Progenitor cell of endocrine pancreas (in vitro differentiated cells): ENCODE measurements at places on chromosomes 2 and 18. TPM values are rescaled to one million over a fixed set of nuclear protein-coding genes. Genes with fewer than 3 reads are reported as not detected.

DNA sequence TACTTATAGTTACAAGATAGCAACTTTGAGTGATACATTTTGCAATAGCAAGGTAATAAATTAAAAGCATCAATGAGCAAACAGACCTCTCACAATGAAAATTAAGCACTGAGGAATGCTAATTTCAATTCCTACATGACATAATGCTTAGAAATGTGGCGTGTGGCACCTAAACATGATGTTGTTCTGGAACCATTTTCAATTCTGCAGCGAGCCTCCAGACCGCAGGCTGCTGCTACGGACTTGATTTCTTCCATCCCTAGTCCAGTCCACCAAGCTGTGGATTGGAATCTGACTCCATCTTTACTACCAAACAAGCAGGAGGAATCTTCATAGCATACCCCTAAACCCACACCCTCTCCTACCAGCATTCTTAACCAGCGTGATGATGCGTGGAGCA, 58.7 kb upstream of the ZNF397 start:
- no peaks in the 10 kb centered on the region for H3K27me3 ChIP-seq
- H3K27ac ChIP-seq, result no peak overlapping the region
- H3K36me3 ChIP-seq, result no peaks in the 10 kb centered on the region
- no peaks in the 10 kb centered on the region for H3K4me1 ChIP-seq
- H3K4me3 ChIP-seq, result no peak overlapping the region

GRCh38 chr2:239893236-239893515, 132.0 kb downstream of the NDUFA10 start:
- no peak overlapping the region for H3K4me3 ChIP-seq
- no peak overlapping the region for H3K27ac ChIP-seq
- no peaks in the 10 kb centered on the region for H3K4me1 ChIP-seq
- H3K36me3 ChIP-seq, result no peaks in the 10 kb centered on the region
- peaks cover 27% of the 10 kb centered on the region for H3K27me3 ChIP-seq

DNA sequence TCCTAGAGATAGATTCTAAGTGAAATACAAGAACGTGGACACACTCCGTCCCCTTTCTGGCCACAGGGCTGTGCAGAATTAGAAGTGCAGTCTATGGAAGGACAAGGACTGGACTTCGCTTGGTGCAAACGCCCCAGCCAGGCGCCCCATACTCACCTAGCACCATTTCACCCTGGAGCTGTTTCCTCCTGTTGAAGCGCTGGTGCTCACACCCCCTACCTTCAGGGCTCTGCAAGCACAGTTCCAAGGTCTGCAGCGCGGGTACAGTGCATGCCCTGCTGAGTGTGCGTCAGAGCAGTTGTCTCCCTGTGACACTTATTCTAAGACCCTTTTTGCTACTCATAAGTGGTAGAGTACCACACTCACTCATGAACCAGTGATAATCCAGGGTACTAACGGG, 3.0 kb downstream of the HPCAL1 start:
- H3K36me3 ChIP-seq, result no peaks in the 10 kb centered on the region
- H3K4me3 ChIP-seq, result peak overlapping the region; percentile 41
- H3K27me3 ChIP-seq, result peaks cover 45% of the 10 kb centered on the region
- DNase-seq, result no peak
- H3K27ac ChIP-seq, result no peak overlapping the region

- H3K4me1 ChIP-seq, result peaks cover 27% of the 10 kb centered on the region
- no peak overlapping the region for H3K4me3 ChIP-seq
- H3K27me3 ChIP-seq, result no peaks in the 10 kb centered on the region
- DNase-seq, result no peak
- H3K27ac ChIP-seq, result peak overlapping the region; percentile 91
These were observed 162.3 kb downstream of the PHLPP1 start for GRCh38 chr18:62877411-62878221.

DNA sequence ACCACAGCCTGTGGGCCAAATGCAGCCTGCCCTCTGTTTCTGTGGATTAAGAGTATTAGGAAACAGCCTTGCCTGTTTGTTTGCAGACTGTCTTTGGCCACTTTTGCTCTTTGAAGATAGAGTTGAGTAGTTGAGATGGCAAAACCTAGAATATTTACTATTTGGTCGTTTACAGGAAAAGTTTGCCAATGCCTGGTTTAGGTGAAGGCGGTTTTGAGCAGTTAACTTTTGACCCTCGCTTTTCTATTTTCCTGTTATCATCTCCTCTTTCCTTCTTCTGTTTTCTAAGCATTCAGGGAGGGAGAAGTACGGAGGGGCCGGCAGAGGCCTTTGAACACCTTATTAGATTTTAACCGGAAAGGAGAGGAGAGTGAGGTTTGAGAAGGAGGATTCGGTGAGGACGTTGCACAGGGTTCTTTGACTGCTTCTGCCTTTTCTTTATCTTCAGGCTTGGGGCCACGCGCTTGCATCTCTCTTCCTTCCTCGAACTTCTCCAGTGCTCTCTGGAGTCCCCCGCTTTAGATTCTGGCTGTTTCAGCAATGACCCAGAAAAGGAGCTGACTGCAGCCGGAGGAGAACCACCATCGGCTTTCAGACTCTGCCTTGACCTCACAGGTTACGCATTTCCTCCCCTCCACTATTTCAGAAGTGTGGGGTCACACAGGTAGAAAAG, 39.2 kb downstream of the IL1R2 start:
- H3K4me3 ChIP-seq, result no peak overlapping the region
- no peaks in the 10 kb centered on the region for H3K36me3 ChIP-seq
- H3K4me1 ChIP-seq, result peaks cover 14% of the 10 kb centered on the region
- no peaks in the 10 kb centered on the region for H3K27me3 ChIP-seq
- peak overlapping the region; percentile 72 for H3K27ac ChIP-seq

DNA sequence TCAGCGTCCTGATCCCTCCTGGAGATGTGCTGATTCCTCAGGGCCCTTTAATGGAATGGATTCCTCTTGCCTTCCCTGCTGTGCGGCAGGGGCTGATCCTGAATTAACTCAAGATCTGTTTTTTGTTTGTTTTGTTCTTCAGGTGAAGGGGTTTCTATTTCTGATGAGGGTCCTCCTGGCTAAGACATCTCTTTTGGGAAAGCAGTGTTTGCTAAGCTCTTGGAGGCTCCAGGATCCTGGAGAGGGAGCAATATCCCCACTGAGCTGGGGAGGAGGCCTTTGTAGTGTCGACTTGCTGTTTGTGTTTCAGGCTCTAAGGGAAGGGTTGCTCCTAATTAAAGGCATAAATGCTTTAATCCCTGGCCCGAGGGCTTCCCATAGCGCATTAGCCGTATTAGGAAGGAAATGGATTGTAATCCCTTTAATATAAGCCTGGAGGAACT, 65.3 kb upstream of the FOXI3 start:
- no peak for DNase-seq
- no peak overlapping the region for H3K4me3 ChIP-seq
- H3K36me3 ChIP-seq, result no peaks in the 10 kb centered on the region
- no peak overlapping the region for H3K27ac ChIP-seq
- peaks cover 12% of the 10 kb centered on the region for H3K27me3 ChIP-seq

DNA sequence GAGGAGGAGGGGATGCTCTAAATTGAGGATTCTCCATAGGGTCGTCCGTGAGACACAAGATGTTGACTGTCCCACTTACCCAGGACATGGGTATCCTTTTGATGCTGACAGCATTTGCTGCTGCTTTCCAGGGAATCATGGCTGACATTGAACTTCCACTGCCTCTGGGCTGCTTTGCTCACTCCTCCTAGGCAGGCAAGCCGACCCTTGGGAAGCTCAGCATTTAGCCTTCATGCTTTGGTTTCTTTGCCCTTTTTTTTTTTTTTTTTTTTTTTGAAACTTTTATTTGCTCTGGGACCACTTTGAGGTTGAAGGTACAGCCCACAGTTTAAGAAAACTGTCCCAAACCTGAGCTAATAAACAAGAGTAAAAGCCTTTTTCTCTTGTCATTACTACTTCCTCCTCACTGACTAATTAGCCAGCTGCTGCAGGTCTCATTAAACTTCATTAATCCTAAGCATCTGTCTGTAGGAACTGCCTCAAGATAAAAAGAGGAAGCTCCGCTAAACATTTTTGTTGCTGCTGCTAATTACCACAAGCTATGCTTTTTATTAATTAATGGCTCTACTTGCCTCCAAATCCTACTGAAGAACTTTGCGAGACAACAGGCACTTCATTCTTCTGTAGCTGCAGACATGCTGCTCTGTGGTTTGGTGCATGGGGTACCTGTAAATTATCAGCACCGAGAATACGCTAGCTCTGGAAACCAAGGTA, 125.4 kb downstream of the SPTBN1 start:
- H3K4me3 ChIP-seq, result no peak overlapping the region
- peaks cover 76% of the 10 kb centered on the region for H3K4me1 ChIP-seq
- no peaks in the 10 kb centered on the region for H3K27me3 ChIP-seq
- H3K27ac ChIP-seq, result peak overlapping the region; percentile 31
- peaks cover 5% of the 10 kb centered on the region for H3K36me3 ChIP-seq

DNA sequence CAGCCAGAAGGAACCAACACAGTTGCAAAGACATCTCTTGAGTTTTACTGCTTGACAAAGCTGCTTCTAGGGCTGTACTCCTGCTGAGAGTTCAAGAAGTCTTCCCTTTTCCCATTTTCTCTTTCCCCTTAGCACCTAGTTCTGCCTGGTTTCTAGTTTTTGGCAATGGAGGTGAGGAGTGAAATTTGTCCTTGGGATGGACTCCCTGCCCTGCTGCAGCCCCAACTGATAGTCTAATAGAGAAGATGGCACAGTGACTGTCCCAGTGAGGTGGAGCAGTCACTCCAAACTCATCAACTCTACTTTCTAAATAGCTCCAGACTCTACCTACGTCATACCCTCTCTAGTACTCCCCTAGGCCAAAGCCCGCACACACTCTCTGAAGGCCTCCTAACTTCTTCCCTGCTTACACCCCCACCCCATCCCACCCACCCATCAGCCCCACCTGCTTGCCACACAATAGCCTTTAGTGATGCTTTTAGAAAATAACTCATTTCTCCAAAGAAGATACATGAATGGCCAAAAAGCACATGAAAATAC, 164.4 kb downstream of the DDX1 start:
- no peak overlapping the region for H3K27ac ChIP-seq
- H3K27me3 ChIP-seq, result peaks cover 56% of the 10 kb centered on the region
- no peaks in the 10 kb centered on the region for H3K36me3 ChIP-seq

DNA sequence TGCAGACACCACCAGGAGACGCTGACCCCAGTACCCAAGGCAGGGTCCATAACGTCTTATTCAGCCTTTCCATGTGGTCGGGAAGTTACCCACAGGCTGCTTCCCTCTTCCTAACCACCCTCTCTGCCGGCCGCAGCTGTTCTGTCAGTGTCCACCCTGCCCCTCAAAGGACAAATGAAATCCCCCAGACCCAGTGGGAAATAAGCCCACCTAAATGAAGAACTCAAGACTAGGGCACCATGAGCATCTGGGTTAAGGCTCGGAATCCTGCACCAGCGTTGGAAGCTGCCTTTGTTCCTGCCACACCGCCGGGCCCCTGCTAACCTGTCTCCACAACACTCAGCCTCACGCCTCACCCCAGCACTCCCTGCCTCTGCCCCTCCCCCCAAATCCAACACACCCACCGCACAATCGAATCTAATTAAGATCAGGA, 21.7 kb downstream of the BCL11A start:
- no peak for DNase-seq
- peak overlapping the region; percentile 63 for H3K4me3 ChIP-seq
- H3K27ac ChIP-seq, result peak overlapping the region; percentile 87
- peaks cover 86% of the 10 kb centered on the region for H3K4me1 ChIP-seq
- peaks cover 13% of the 10 kb centered on the region for H3K36me3 ChIP-seq

GRCh38 chr2:218648088-218648786, 11.2 kb downstream of the ZNF142 start:
- H3K36me3 ChIP-seq, result peaks cover 7% of the 10 kb centered on the region
- no peak overlapping the region for H3K4me3 ChIP-seq
- no peak for DNase-seq
- H3K4me1 ChIP-seq, result no peaks in the 10 kb centered on the region
- H3K27ac ChIP-seq, result no peak overlapping the region

- no peaks in the 10 kb centered on the region for H3K4me1 ChIP-seq
- no peak overlapping the region for H3K4me3 ChIP-seq
- DNase-seq, result no peak
These were observed 140.1 kb upstream of the B3GNT2 start for GRCh38 chr2:62055724-62056336.

DNA sequence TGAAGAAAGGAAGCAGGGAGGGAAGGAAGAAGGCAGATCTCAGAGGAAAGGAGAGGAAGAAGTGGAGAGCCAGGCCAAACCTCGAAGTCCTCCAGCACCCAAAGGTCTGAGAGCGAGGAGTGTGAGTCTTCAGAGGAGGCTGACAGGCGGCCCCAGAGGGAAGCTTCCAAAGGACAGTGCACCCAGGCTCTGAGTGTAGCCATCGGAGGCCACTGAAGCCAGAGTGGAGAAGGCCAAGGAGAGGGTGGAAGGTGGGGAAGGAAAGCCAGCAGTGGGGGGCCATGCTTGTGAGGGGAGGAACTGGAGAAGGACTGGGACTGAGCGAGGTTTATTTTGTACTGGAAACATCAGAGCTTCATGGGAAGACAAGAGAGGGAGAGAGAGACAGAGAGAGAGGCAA, 6.0 kb downstream of the ATP6V1B1 start:
- no peak overlapping the region for H3K4me3 ChIP-seq
- peaks cover 64% of the 10 kb centered on the region for H3K27me3 ChIP-seq
- H3K36me3 ChIP-seq, result no peaks in the 10 kb centered on the region
- no peak for DNase-seq

DNA sequence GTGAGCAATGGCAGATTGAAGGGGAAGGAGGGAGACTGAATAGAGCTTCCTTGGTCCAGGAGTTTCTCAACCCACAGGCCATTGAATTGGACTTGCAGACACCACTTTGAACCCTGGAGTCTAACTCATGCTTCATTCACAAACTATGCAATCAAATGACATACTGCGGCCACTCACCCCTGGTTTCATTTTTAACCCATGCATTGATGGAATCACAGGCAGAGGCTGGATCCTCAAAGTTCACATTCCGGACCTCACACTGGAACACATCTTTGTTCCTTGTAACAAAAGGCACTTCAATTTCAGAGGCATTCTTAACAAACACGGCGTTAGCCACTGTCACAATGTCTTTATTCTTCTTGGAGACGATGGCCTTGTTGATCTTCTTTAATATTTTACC, 40.7 kb downstream of the MRPL44 start:
- peaks cover 2% of the 10 kb centered on the region for H3K36me3 ChIP-seq
- H3K27ac ChIP-seq, result no peak overlapping the region
- no peaks in the 10 kb centered on the region for H3K4me1 ChIP-seq

DNA sequence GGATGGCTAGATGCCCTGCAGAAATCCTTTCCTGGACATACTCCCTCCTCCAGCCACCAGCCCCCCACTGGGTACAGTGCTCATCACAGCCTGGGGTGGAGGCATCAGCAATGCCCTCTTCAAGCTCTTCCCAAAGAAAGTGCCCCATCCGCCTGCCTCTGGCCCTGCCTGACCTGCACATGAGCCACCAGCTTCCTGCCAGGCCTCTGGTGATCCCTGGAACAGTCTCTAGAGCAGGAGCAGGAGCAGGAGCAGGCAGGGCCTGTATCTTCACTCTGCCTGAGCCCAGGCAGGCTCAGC, 54.1 kb upstream of the CAB39 start:
- no peak overlapping the region for H3K27ac ChIP-seq
- H3K4me3 ChIP-seq, result no peak overlapping the region
- H3K36me3 ChIP-seq, result no peaks in the 10 kb centered on the region
- peaks cover 5% of the 10 kb centered on the region for H3K27me3 ChIP-seq

- peak overlapping the region; percentile 97 for H3K27ac ChIP-seq
- H3K4me1 ChIP-seq, result peaks cover 50% of the 10 kb centered on the region
- no peak for DNase-seq
- H3K4me3 ChIP-seq, result peak overlapping the region; percentile 94
- H3K36me3 ChIP-seq, result peaks cover 46% of the 10 kb centered on the region
- no peaks in the 10 kb centered on the region for H3K27me3 ChIP-seq
These were observed 5.2 kb downstream of the GATA6 start for GRCh38 chr18:22174341-22175145.

Gene ZFAND2B
- 29.3 and 29.6 TPM in 2 replicates for total RNA-seq

Gene PPP1R1C
- 5.6 and 6.4 TPM in 2 replicates for total RNA-seq

Gene ERMN
- total RNA-seq, result 0.22 TPM in 1 of 2 replicates, not detected in the other

Gene RGPD4
- 0.11 TPM in 1 of 2 replicates, not detected in the other for total RNA-seq

Gene FBLN7
- 9.3 and 13.3 TPM in 2 replicates for total RNA-seq

Gene LOXL3
- 23.4 and 24.2 TPM in 2 replicates for total RNA-seq

Gene OR6B2
- total RNA-seq, result not detected in 2 replicates

Gene APOB
- total RNA-seq, result 15.6 and 22.2 TPM in 2 replicates

Gene CTAGE1
- total RNA-seq, result not detected in 2 replicates

Gene TIA1
- total RNA-seq, result 523 and 534 TPM in 2 replicates
